NCI-H187 treated with DMSO at 0.1 percent for 48 hours (cell line): ENCODE measurements at places on chromosomes 2 and 18.

DNA sequence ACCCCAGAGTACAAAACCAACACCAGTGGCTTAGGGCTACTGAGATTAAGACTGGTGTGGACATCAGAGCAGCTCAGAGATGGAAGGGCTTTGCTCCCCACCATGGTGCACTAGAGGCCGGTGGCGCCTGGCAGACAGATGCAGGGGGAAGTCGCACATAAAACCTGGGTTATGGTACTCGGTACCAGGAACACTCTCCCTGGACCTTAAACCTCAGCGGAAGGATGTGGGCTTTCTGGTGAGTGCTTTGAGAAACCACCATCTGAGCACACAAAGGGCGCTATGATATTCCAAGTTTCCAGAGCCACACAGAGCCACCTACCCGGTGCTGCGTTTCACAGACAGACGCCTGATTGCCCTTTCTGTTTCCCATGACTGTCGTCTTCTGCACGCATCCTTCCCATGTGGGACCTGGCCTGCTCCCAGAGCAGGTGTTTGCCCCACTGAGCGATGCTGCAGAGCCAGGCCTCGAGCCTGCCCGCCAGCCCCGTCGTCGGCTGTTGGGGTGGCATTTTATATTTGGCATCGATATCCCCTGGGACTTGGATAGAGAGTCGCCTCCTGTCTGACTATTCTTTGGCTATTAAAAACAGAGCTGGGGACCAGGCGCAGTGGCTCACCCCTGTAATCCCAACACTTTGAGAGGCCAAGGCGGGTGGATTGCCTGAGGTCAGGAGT is 89.5 kb upstream of the ODC1 start:
- DNase-seq, result no peak

- DNase-seq, result no peak
Measured at GRCh38 chr2:159609811-159610549, 6.4 kb downstream of the BAZ2B start.

DNA sequence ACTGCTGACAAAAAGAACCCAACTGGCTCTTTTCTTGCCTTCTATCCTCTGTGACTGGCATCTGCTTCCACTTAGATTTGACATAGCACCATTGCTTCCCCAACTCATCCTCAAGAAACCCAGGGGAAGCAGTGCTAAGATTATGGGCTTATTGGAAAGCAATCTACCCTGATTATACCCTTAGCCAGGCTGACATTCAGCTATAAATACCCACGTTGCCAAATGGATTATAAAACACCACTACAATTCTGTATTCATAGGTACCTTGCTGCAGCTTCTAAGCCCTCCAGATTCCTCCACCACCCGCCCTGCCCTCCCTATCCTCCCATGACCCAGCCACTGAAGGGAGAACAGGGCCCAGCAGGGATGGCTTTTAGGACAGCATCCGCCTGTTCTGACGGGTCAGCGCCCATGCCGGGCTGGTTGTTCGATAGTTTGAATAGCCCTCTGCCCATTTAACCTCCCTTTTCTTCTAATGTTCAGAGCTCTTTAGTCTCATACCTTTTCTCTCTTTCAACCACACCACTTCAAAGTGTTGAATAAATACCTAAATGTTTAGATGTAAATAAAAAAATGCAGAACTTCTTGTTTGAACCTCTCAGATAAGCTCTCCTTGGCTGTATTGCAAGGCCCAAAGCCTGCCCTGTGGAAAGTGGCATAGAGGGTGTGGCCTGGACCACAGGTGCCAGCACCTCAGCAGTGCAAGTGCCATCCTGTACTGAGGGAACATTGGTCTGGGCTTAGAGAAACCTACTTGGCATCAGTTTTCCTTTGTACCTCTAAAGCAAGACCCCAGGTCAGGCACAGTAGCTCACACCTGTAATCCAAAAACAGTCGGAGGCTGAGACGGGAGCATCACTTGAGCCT is 86.6 kb upstream of the RGPD5 start:
- no peak for DNase-seq

- no peak for DNase-seq
Measured at GRCh38 chr2:11870584-11870983, 124.2 kb downstream of the LPIN1 start.

DNA sequence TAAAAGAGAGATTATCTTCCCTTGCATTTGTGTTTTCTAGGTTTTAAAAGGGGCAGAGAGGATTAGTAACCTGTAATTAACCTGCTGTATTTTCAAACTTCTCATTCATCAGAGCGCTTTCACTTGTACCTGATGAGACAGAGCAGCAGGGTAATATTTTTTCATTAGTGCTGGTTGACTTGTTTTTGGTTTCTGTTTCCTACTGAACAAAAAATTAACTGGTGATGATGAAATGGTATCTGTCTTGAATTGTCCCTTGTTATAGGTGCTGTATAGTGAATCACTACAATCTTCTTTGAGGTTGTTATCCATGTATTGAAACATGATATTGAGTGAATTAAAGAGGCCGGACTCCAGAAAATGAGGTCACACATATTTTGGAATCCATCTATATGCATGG is 37.9 kb downstream of the CDH20 start:
- no peak for DNase-seq

GRCh38 chr2:120630031-120630701 is 105.5 kb upstream of the GLI2 start:
- DNase-seq, result no peak

GRCh38 chr18:6031442-6031841 is 136.1 kb upstream of the TMEM200C start:
- no peak for DNase-seq

DNA sequence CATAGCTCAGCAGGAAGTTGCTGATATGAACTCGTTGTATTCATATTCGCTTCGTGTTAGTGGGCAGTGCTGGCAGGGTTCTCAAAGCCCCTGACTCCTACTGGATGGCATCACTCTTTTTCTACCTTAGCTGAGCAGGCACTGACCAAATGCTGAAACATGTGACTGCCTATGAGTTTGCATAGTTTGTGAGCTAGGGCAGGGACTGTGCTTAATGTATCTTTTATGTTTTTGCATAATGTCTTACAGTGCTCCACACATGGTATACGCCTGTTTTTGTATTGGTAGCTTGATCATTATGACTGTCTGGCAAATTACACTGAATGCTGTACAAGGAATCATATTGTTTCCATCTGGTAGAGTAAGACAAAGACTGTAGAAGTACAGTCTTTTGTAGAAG is 305.3 kb downstream of the PARD3B start:
- no peak for DNase-seq

DNA sequence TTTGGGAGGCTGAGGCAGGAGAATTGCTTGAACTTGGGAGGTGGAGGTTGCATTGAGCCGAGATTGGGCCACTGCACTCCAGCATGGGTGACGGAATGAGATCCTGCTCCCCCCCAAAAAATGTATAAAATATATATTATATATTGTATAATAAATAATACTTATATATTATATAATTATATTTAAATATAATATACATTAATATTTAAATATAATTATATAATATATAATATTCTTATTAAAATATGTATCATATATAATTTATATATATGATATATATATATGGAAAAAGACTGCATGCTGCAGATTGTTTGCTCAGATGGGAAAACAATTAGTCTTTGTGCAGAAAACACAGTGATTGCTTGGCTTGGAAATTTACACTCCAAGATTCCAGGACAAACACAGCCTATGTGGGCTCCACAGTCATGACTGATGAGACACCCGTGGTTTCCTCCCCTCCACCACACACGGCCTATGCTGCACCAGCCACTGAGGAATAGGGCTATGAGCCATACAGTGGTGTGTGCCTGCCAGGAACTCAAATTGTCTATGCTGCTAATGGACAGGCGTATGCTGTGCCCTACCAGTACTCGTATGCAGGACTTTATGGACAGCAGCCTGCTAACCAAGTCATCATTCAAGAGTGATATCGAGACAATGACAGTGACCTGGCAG is 30.0 kb downstream of the PMAIP1 start:
- no peak for DNase-seq

DNA sequence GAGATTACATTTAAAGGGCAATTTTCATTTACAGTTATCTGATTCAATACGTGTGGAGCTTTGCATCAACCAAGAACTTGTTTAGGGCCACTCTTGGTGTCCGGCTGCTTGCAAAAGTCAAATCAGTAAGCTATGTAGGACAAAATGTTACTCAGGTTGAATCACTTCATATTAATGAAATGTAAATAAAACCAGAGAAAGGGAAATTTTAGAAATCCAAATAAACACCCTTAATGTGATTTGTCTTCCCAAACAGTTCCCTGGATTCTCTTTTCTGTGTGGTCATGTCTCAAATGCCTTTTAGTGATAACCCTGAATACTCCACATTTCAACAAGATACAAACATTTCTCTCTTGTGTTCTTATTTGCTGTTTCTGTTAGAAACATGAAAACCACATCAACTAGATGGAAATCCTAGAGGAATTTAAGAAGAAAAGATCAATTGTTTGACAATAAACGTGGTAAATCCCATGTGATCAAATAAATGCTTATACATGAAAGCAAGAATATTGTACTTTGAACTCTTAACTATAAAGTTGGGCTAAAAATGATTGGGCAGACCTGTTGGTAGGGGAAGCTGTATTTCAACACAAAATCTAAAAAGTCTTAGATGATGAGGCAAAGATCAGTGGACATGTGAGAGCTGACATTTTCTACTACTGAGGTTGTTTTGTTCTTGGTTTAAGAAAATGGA is 101.3 kb downstream of the CDC42EP3 start:
- DNase-seq, result no peak

- no peak for DNase-seq
Measured at GRCh38 chr2:37625796-37626571, 45.5 kb downstream of the CDC42EP3 start.

DNA sequence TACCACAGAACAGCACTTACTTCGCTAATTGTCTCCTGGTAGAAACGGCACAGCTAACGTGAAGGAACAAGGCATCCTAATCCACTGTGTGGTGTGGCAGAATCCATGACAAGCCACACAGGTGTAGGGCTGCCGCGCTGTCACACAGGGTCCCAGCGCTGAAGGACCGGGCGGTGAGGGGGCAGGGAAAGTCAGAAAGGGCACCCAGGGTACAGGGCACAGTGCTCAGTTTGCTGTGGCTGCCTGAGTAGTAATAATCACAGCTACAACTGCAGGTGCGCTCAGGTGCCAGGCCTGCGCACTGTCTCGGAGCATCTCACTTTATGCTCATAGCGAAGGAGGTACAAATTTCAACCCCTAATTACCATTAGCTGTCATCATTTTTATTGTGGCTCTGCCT is 55.2 kb upstream of the CAB39 start:
- no peak for DNase-seq

- no peak for DNase-seq
Measured at GRCh38 chr18:35810520-35810919, 162.0 kb upstream of the RMP24 start.

- no peak for DNase-seq
Measured at GRCh38 chr2:19321946-19322345, 36.5 kb downstream of the OSR1 start.

DNA sequence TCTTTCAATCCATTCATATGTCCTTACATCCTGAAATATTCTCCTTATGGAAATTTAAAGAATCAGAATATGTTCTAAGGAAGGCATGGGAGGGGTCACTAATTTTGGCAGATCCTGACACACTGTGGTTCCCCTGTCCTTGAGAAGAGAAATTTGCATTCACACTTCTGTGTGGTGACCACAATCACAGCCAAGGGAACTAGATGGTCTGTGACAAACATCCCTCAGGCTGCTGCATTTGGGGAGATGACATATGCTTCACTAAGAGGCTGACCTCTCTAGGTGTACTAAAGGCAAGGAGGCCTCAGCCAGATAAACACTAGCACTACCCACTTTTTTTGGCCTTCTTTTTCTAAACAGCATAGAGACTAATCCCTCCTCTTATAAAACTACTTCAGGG is 129.6 kb downstream of the MREG start:
- no peak for DNase-seq

- DNase-seq, result no peak
Measured at GRCh38 chr2:165408186-165408585, 61.3 kb upstream of the CSRNP3 start.

DNA sequence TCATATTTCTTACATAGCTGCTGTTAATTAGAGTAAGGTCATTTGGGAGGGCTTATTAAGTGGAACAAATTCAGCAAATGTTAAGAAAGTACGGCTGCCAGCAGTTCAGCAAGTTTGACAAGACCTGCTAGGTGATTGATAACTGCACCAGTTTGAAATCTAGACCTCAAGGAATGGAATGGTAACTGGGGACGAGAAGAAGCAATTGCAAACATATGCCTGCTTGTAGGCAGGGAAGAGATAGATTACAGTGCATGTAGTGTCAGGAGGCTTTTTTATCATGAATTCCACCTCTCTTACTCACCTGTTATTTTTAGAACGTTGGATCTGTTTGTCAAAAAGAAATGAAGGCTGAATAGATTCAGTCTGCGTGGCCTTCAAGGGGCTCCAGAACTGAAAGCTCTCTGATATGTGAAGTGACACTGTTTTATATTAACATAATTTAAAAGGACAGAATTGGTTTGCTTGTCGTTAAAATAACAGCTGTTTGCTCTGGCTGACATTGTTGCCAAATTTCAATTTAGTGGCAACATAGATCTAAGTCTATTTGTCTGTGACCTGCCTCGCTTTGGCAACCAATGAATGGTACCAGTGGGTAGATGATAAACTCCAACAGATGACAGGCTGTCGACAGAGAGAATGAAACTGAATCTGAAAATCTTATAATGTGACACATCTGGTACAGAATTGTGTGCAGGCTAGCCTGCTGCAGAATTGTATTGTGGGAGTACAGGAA is 199.3 kb downstream of the ZNF407 start:
- DNase-seq, result no peak

DNA sequence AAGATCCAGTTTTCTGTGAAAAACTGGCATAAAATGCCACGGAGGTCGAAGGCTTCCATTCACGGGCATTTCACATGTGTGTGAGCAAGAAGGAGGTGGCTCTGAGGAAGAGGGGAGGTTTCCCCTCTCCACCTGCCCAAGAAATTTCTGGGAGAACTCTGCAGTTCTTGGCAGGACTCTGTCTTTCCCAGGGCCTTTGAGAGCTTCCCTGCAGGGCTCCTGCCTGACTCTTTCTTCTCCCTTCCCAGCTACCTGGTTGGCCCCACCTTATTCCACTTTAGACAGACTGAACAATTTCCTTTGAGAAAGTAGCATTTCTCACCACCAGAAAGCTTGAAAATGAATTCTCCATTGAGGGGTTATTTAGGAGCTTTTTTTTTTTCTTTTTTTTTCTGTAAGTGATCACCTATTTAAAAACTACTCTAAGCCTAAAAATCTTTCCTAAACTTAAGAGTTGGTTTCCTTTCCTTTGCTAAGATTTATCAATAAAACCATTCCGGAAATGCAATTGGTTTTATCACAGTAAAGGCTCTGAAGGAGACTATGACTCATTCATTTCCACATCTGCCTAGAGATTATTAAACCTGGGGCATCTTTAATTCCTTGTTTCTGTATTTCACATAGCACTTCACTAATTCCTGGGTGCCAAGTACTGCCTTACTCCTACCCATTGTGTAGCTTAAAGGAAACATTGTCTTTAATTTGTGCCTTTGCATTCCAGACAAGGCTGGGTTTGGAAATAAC is 59.3 kb downstream of the UNC80 start:
- DNase-seq, result no peak

GRCh38 chr2:202251494-202251893 is 13.1 kb upstream of the SUMO1 start:
- DNase-seq, result no peak
